ENCODE measurements at places on chromosomes 4 and X.

DNA sequence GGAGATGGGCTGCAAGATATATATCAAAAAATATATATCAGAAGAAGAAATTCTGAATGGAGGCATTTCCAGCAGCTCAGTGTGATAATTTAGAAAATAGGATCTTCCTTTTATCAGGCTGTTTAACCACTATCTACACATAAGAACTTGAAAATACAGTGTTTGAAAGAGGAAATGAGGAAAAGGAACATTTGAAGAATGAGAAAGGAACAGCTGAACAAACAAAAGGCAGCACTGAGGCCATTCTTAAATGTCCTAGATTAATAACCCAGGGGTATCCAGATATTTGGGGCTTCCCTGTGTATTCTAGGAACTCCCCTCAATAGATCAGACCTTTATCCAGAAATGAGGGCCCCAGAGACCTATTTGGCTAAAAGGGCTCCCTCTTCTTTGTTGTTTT is 4.1 kb downstream of the SLC39A8 start:
- no peak for DNase-seq

DNA sequence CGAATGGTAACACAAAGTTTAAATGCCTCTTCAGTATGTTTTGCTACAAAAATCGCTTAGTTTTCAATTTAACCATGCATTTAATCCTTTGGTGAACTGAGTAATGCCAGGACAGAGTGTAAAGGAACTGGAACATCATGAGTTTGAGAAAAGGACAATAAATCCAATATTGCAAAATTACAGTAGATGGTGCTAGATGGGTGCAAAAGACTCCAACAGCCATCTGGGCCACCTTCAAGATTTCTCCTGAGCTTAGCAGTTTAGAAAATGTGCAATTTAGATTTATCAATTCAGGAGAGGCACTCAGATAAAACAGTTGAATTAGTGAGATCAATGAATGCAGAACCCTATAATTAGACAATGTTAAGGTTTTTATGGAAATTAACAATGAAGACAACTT is 33.2 kb upstream of the MID1IP1 start:
- DNase-seq = no peak

DNA sequence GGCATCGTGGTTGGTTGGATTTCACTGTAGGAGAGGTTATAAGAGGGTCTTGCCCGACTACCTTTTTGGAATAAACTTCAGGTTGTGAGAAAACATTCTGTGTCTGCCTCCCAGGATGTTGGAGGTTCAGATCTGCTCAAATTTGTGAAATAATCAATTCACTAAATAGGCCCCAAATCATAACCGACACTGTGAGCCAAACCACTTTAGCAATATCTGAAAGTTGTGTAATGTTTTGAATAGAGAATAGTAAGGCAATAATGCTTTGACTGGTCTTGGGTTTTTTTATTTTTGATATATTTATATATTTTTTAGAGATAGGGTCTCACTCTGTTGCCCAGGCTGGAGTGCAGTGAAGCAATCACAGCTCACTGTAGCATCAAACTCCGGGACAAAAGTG is 131.2 kb downstream of the GLRA3 start:
- no peak for DNase-seq

DNA sequence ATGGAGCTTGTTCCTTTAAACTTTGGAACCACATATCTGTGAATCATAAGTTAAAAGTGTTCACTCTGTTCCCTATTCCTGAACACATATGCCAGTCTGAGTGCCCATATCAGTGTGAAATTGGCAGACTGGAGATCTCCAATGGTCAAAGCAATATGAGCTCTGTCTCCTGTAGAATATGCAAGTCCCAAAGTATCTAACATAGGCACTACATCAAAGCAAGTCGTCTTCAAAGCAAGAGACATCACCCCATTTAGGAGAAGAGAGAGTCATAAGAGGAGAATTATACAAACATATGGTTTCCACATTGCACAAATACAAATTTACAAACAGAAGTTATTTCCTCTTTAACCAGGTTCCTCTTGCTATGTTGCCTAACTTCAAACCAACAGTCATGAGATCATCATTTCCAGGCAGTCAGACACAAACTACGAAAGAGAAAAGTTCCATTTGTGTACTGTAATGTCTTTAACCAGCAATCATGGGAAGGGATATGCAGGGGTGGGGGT is 9.9 kb upstream of the GK start:
- no peak for DNase-seq

GRCh38 chrX:117803463-117803862 is 313.1 kb downstream of the KLHL13 start:
- DNase-seq = no peak

DNA sequence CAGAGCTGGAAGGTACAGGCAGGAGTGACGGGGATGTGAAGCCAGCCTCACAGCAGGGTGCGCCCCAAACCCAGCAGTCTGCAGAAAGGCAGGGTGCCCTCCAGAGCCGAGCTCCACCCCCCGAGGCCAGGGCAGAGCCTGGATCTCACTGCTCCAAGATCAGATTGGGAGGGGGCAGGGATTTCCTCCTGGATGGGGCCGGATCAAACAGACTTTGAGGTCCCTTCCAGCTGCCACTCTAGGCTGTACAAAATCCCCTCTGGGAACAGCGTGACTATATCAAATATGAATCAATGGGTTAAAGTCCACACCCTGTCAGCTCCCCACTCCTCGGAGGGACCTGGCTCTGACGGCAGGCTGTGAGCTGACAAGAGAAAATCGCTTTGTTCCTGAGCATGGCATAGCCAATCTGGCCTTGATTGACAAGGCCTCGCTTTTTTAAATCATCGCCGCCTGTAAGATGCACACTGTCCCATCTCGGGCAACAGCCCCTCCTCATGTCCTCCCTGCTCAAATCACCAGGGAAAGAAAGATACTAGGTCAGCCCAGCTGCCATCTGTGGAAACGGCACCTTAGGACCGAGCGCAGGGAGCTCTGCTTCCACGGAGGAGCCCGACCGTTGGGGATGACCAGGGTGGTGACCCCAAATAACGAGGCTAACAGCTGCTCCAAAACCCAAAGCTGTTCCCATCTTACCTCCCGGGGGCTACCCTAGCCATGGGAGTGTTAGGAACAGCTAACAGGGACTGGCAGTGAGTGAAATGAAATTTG is 39.9 kb downstream of the PSAPL1 start:
- DNase-seq = no peak

DNA sequence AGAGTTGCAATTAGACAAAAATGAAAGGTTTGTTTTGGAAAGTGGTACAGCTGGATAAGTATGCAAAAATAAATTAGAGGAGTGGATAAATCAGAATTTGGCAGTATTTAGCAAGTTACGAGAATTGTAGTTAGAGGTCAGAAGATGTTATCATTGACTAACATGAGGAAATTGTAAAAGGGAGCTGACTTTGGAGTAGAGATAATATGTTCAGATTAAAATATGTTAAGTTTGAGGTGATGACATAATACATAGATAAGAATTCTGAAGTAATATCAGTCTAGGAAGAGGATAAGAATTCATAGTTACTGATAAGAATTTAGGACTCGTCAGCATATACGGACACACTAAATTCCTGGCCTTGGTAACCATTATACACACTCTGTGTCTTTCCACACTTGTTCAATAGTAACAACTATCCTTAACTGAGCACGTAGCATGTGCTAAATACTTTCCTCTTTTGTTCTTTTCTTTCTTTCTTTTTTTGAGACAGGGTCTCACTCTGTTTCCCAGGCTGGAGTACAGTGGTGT is 4.1 kb upstream of the EPGN start:
- DNase-seq = no peak

DNA sequence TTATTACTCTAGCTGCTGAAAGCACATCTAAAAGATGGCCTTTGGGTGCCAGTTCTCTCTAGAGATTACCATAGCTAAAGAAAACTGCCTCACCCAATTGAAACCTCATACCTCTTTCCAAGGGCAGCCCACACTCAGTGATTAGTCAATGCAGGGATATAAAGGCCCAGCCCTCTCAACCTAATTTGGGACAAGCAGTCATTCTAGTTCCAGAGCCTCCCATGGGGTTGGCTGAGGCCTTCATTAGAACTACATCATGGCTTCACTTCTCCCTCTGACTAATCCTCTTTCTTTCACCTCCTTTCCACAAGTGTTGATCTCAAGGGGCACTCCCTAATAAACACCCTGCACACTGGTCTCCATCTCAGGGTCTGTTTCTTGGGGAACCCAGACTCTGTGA is 38.5 kb upstream of the C1GALT1C1 start:
- no peak for DNase-seq

GRCh38 chrX:140526171-140526570 is 21.3 kb upstream of the SOX3 start:
- no peak for DNase-seq

DNA sequence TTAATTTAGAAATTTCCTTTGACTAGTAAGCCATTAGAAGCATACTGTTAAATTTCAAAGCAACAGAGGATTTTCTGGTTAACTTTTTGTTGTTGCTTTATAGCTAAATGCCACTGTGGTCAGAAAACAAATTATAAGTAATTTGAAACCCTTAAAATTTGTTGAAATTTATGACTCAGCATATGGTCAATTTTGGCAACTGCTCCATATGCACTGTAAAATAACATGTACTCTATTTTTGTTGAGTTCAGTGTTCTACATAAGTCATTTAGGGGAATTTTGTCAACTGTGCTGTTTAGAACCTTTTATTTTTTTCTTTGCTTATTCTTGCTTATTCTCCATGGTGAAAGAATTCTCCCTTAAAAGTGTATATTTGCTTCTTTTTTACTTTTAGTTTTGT is 28.6 kb downstream of the SCLT1 start:
- DNase-seq = no peak

DNA sequence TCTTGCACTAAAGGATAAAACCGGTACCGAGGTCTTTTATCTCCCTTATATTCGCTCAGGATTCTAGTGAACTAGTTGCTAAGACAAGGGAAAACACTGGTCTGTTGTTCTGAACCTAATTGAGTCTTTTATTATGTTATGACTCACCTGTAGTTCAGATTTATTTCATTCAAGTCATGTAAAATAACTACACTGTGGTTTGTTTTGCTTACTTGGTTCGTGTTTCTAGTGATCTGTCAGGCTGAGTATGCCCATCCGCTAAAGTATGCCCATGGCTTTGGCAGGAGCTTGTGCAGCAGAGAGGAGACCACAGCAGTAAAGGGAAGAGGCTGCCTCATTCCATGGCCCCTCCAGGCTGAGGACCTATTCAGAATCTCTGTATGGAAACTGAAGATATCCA is 126.1 kb downstream of the AFF1 start:
- no peak for DNase-seq

DNA sequence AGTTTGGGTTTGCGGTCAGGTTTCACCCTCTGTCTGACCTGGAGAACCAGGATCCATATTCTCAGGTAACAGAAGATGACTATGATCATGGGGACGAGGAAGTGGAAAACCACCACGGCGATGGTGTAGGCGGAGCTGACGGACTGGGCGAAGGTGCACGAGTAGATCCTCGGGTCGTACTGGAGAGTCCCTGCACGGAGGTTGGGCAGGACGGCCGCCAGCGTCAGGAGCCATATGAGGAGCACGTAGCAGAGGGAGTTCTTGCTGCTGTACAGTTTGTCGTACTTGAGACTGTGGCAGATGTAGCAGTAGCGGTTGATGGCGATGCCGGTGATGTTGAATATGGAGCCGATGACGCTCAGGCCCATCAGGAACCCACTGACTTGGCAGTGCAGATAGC is 21.3 kb downstream of the MTNR1A start:
- no peak for DNase-seq

DNA sequence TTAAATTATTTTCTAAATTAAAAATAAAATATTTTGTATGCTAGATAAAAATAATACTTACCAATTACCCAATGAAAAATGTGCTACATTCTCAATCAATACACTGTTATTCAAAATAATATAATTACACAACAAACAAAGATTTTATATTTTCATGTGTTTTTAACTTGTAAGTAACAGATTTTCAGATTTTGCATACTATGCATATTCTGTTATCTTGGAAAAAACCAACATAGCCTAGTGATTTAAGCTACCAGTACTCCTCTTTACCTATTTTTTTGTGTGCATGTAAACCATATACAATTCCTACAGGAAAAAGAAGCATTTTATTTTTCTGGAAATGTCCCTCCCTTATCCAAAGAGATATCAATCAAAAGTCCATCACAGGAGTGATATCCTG is 10.0 kb upstream of the GNRHR start:
- no peak for DNase-seq

GRCh38 chr4:6116696-6117285 is 83.6 kb downstream of the JAKMIP1 start:
- DNase-seq = no peak

DNA sequence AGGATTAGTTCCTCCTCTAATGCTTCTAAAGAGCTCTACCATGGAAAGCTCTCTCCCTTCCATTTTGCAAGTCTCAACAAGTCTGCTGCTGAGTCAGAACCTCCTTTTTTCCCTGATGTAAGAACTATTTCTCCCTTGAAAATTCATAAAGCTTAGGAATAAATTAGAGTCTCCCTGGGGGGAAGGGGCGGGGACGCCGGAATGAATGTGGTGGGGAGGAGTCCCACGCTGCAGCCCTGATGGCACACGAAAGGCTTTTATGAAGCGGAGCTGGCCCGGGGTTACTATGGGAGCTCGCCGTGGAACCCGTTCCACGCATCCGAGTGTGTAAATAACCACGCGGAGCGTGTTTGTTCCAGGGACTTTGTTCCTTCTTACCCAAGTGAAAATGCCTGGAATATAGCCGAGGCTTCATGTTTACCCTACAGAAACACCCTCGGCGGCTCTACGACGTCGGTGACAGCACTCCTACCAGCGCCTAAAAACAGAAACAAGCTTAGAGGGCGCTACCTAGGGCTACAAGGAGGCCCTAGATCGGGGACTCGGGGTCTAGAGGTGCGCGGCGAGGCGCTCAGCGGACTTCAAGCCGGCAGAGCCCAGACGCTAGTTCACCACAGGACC is 923 bp upstream of the CPEB2 start:
- peak; percentile 42 for DNase-seq

DNA sequence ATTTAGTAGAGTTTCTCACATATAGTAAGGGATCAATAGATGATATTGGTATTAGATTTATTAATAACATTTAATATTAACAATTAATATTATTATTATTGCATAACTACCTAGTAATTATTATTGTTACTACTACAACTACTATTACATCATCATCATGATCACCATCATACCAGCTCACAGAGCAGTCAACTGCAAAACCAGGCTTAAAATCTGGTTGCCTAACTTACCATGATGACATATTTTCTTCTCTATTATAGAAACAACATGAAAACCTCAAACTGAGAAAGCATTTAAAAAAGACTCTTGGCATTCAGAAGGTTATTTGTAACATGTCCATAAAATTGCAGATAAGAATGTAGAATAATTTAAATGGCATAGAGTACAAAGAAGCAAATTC is 247.0 kb upstream of the TTC29 start:
- DNase-seq = no peak

- DNase-seq = no peak
Measured at GRCh38 chr4:86940920-86941460, 6.2 kb downstream of the AFF1 start.

GRCh38 chrX:2676794-2677675 is 14.1 kb upstream of the CD99 start:
- DNase-seq = no peak
